ENCODE measurements at places on chromosomes 1 and 21. TPM values are rescaled to one million over a fixed set of nuclear protein-coding genes. Genes with fewer than 3 reads are reported as not detected.

The SRGAP2B gene
- 15.3 TPM for polyA plus RNA-seq

The UFC1 gene
- 104 TPM for polyA plus RNA-seq

The LCE3B gene
- not detected for polyA plus RNA-seq

The CTH gene
- polyA plus RNA-seq = 10.0 TPM

Data from neural cell (in vitro differentiated cells).